ENCODE measurements at places on chromosomes 11 and 22.

DNA sequence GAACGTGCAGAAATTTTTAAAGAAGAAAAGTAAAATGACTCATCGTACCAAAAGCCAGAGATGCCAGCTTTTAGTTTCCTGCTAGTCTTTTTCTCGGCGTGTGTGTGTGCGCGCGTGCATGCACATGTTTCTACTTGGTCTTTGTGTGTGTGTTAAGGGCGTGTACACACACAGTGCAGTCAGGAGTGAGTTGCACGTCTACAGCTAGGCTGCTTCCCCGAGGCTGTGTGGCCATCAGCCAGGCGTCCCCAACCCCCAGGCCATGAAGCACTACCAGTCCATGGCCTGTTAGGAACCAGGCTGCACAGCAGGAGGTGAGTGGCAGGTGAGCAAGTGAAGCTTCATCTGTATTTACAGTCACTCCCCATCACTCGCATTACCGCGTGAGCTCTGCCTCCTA is 36.4 kb downstream of the KCNQ1 start:
- DNase-seq: no peak

DNA sequence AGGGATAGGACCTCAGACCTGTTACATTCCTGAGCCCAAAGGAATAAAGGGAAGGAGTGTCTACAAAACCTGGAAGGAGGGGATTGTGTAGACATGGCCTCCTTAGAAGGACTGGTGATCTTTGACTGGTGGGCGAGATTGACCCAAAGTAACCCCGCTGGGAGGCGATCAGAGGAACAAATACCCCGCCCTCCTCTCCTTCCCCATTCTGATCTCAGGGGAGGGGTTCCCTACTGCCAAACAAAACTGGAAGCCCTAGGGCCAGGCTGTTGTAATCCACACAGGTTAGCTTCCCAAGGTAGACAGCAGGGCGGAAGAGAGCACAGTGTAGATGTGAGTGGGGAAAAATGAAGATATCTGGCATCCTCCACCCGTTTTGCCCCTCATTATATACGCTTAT is 24.7 kb downstream of the NCF4 start:
- DNase-seq: no peak

DNA sequence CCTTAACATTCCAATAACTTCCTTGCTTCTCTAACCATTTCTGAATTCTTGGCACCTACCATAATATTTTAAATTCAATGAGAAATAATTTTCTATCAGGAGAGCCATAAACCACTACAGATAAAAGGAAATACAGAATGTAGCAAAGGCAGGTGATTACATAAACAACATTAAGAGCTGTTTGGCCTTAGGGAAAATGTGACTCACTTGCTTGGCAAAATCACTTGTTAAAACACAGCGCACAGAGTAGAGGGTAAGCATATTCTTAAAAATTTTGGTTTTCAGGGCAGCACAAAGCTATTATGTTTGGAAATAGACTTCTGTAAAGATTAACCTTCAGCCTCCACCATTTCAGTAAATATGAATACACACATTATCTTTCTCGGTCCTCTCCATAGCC is 26.4 kb downstream of the IZUMO1R start:
- no peak for DNase-seq

- no peak for DNase-seq
These were observed 13.7 kb downstream of the YWHAH start for GRCh38 chr22:31957970-31958594.

- DNase-seq: no peak
These were observed 83.7 kb downstream of the EXT2 start for GRCh38 chr11:44179173-44179572.

Measured in HCT116 (cell line).